ENCODE measurements at places on chromosomes 16 and 17.

DNA sequence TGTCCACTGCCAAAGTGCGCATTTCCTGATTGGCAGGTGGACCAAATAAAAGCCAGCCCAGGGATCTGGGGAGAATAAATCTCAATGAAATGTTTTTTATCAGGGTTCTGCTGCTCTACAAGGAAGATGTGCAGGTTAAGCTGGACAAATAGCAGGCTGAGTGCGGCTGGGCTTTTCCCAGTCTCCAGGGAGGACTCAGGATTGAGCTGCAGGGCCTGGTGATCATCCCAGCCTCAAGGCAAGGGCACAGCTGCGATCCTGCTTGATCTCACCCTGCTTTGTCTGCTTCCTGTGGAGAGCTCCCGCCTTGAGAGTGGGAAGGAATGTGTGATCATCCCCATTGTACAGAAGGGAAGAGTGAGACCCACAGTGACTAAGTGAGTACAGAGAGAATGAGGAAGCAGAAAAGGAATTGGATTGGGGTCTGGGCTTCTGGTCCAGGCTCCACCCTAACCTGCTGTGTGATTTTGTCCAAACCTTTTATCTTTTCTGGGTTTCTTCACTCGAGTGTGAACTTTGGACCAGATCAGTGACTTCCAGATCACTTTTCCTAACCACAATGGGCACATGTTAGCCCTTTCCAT is 75.3 kb upstream of the CRHR1 start:
- no peak for DNase-seq

DNA sequence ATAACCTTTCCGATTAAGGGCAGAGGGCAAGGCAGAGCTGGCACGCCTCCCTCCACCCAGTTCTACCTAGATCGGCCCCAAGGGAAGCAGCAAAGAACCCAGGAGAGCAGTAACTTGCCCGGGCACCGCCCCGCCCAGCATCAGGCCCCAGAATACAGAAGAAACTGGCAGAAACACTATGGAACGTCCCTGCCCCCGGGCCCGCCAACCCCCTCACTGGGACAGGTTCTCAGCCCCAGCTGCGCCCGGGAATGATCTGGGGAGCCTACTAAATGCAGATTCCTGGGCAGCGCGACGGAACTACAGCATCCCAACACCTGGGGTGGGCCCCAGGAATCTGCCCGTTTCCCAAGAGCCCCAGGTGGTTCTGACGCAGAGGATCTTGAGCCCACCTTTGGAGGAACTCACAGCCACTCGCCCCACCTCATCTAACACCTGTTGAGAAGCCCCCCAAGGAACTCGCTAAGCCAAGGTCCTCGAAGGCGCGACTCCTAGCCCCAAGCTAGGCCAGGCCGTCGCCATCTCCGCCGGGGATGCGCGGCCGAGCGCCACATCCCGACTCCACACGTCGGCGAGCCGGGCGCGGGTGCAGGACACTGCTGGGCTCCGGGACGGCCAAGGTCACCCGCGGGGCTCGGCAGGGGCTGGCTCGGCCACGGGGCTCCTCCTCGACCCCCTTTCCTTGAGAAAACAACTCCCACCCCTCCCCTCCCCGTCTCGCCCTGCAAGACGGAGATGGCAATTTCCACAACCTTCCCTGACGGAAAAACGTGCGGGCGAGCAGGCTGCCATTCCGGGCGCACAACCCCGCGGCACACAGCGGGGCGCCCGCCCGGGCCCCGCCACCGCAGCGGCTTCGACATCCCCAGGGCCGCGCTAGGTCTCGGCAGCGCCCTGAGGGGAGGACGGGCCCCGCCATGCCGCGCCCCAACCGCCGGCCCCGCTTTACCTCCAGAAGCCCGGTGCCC is 913 bp downstream of the CDIP1 start:
- DNase-seq = no peak

DNA sequence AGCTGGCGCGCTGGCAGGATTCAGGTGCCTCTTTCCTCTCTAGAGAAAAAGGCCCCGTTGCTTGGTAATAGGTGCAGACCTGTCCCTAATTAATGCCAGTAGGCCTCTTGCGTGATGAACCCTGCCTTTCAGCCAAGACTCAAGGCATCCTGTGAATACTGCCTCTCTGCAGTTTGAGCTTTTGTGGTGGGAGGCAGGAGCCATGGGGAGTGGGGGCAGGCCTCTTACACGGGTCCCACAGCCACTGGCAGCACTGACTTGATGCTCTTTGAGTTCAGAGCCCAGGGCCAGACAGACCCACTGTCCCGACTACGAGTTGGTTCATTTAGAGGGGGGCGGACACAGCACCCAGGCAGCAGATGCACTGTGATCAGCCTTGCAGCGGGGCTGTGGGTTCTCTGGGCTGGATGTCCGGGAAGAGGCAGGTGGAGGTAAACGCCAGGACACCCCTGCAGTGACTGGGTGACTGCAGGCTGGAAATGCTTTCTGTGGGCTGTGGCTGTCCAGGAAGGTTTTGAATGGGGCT is 237.0 kb downstream of the SEC14L1 start:
- no peak for DNase-seq

- DNase-seq = no peak
These were observed 11.6 kb downstream of the FBXL19 start for GRCh38 chr16:30934827-30935557.

DNA sequence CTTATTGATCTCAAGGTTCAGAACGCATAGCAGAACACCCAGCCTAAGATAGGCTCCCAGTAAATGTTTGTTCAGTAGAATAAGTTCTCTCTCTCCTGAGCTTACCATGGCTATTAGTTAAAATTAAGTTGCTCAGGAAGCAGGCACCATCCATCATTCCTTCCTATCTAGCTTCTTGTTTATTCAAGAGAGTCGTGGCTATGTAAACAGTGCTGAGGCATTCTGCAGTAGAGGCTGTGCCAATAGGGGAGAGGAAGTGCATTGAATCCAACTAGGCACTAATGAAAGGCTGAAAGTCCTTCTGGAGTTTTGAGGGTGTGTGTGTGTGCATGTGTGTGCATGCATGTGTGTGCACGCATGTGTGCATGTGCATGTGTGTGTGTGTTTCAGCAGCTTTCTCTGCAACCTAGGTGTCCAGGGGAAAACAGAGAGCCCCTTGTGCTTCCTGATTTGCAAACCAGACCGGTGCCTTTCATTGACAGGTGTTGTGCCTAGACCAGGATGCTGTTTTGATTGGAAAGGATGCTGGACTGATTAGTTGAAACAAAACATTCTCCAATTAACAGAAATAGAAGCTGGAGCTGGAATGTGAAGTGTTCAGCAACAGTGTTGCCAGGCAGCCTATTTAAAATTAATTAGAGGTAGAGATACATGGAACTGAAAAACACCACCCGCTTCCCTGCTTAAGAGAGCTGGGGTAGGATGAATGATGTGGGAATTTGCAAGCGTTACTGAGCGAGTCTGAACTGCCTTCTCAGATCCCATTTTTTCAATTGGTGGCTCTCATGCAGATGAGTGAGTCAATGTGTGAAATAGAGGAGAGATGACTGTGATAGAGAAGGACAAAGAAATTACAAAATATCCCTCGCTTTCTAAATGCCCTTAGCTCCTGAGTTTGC is 103.3 kb upstream of the CLEC3A start:
- no peak for DNase-seq

- no peak for DNase-seq
These were observed at the start of gene SDK2 for GRCh38 chr17:73644145-73645049. Gene SDK2, minus strand, starts transcription at chr17:73644445. Its CDS starts 357 bp downstream, at chr17:73644088.

- no peak for DNase-seq
These were observed 3.1 kb upstream of the BAIAP2 start for GRCh38 chr17:81031566-81032550.

GRCh38 chr16:72961863-72962262 is 86.1 kb downstream of the ZFHX3 start:
- DNase-seq = no peak

GRCh38 chr16:78499399-78499798 is 399.9 kb downstream of the WWOX start:
- no peak for DNase-seq

- DNase-seq = no peak
These were observed 21.3 kb upstream of the RPL38 start for GRCh38 chr17:74182041-74182723.

DNA sequence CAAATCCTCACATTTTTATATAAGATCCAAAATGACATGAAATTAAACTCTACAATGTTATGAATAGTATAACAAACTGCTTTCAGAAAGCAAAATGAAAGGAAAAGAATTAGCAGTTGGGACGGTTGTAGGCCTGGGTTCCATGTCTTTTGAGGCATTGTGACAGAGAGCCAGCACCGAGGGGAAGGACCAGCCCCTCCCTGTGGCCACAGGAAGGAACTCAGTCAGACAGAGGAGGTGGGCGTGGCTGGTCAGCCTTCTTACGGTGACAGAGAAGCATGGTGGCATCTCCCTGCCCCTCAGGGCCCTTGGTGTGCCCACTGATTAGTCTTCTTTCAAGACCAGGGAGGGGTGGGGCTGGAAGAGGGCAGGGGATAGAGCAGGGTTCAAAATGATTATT is 5.7 kb downstream of the ZNF319 start:
- DNase-seq = peak; percentile 65

GRCh38 chr17:66347661-66348514 is 45.5 kb downstream of the PRKCA start:
- no peak for DNase-seq

- DNase-seq = no peak
These were observed 22.0 kb upstream of the USP10 start for GRCh38 chr16:84677849-84678248.

DNA sequence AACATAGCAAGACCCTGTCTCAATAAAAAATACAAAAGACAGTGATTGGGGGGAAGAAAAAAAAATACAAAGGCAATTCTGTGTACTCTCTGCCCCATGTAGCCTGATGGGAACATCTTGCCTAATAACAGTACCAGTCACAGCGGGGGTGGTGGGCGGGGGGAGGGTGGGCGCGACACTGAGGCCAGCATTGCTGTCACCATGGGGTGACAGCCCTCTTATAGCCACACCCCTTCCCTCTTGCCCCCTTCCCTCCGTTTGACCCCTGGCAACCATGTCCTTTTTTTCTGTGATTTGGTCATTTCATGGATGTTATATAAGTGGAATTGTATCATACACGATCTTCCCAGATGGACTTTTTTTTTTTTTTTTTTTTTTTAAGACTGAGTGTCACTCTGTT is 80.9 kb downstream of the DNAH17 start:
- DNase-seq = no peak

DNA sequence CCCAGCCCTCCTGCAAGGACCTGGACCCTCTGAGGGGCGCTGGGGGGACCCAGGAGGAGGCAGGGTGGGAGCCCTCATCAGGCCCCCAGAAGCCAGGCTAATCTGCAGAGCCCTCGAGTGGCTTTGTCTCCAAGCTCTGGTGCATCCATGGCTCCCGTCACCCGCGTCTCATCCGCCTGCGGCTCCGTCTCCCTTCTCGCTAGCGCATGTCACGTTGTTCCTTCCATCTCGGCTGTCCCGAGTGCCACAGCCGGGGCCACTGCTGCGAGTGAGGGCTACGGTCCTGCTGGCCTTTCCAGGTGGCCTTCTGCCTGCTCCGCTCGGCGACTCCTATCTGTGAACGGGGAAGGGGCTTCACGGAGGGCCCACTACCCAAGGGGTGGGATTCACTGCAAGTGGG is 53.6 kb downstream of the ZFPM1 start:
- no peak for DNase-seq

DNA sequence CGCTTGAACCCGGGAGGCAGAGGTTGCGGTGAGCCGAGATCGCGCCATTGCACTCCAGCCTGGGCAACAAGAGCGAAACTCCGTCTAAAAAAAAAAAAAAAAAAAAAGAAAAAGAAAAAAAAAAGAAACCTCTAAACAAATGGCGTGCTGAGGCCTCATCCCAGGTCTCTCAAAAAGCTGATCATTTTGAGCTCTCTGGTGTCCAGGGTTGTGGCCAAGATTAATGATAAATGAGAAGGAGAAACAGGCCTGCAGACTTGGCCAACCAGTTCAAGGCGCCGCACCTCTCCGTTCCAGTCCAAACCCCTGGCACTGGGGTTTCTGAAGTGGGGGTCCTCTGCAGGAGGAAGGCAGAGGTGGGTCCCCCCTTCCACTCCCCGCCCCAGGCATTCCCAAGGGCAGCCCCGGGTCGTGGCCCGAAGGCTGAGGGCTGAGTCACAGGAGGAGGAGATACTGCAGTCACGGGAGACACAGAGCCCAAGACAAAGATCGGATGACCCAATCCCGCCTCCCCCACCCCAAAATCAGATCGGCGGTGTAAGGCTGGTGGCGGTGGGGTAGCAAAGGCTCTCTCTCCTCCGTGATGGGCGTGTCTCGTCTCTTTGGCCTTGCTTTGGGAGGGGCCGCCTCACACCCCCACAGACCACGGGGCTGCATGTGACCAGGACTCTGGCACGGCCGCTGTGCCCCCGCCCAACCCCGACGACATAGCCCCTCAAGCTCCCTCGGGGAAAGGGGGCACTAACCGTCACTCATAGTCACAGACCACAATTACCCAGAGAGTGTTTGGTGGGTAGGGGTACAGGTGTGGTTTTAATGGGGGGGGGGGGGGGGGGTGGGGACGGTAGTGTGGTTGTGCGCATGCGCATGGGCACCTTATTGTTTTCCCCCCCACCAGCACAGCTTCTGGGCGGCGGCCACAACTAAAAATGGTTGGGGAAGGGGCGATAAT is 1.1 kb downstream of the VAT1 start:
- DNase-seq = peak; percentile 43

- no peak for DNase-seq
These were observed 36.8 kb downstream of the ATP2C2 start for GRCh38 chr16:84404936-84405639.

DNA sequence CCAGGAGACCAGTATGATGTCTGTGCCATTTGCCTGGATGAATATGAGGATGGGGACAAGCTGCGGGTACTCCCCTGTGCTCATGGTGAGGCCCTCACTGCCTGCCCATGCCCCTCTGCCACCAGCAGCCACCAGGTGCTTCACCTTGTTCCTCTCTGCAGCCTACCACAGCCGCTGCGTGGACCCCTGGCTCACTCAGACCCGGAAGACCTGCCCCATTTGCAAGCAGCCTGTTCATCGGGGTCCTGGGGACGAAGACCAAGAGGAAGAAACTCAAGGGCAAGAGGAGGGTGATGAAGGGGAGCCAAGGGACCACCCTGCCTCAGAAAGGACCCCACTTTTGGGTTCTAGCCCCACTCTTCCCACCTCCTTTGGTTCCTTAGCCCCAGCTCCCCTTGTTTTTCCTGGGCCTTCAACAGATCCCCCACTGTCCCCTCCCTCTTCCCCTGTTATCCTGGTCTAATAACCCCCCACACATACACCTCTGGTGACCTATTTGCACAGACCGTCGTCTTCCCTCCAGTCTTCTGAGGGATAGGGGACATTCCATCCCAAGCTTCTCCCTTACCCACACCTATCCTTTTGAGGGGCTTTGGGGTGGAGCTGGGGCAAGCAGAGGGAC is 3.7 kb downstream of the PFN1 start:
- no peak for DNase-seq

DNA sequence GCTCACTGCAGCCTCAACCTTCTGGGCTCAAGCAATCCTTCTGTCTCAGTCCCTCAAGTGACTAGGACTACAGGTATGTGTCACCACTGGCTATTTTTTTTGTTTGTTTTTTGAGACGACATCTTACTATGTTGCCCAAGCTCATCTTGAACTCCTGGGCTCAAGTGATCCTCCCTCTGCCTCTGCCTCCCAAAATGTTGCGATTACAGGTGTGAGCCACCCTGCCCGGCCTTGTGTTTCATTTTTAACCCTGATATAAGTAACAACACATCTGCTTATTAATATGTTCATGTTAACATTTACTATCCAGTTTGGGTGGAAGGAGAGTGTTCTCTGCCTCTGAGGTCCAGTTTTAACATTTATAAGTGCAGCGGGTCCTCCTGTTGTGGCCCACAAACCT is 3.1 kb downstream of the FAM20A start:
- no peak for DNase-seq

Measured in CD4-positive, alpha-beta T cell treated with Interleukin-15 for 1 hour (primary cell).